ENCODE measurements at places on chromosomes 2 and 18. TPM values are rescaled to one million over a fixed set of nuclear protein-coding genes. Genes with fewer than 3 reads are reported as not detected.

MERTK gene
- polyA plus RNA-seq = 1.1 TPM

IKZF2 gene
- polyA plus RNA-seq = 3.0 TPM

STARD6 gene
- not detected for polyA plus RNA-seq

CROCC2 gene
- not detected for polyA plus RNA-seq

SLC5A7 gene
- not detected for polyA plus RNA-seq

QPCT gene
- polyA plus RNA-seq = not detected

CAPN13 gene
- polyA plus RNA-seq = not detected

TMEM247 gene
- polyA plus RNA-seq = not detected

SLC35F6 gene
- 4.5 TPM for polyA plus RNA-seq

RND3 gene
- 96.5 TPM for polyA plus RNA-seq

MYOM1 gene
- 3.9 TPM for polyA plus RNA-seq

Data from Purkinje cell (primary cell).